ENCODE measurements at places on chromosomes 4 and X.

DNA sequence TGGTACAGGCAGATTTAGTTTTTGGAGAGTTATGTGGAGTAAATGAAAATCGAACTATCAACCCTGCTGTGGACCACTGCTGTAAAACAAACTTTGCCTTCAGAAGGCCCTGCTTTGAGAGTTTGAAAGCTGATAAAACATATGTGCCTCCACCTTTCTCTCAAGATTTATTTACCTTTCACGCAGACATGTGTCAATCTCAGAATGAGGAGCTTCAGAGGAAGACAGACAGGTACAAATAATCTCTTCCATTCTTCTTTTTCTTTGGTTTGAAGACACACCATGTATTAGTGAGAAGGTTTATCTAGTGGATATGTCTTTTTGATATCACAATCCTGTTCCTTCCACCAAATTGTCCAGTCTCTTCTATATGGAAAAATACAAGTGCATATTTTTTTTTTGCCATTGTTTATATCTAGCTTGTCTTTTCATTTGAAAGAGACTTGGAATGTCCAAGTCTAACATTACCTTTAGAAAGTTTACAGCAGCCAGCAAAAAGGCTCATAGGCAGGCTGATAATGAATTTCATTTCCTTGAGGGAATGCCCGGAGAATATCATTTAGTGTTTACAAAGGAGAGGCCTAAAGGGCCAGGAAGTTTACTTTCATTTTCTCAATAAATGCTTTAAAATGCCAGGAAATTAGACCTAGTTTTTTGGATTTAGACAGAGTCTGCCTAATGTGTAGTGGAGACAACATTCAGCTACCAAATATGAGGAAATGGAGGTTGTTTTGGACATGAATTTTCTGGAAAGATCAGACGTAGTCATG, 18.6 kb downstream of the AFM start:
- no peak for DNase-seq

GRCh38 chrX:114584983-114585842, 1.3 kb downstream of the HTR2C start:
- DNase-seq: no peak

GRCh38 chrX:69019073-69019890, 146.0 kb downstream of the PJA1 start:
- DNase-seq: no peak

GRCh38 chr4:145735347-145735675, 55.4 kb downstream of the C4orf51 start:
- DNase-seq: peak; percentile 92

DNA sequence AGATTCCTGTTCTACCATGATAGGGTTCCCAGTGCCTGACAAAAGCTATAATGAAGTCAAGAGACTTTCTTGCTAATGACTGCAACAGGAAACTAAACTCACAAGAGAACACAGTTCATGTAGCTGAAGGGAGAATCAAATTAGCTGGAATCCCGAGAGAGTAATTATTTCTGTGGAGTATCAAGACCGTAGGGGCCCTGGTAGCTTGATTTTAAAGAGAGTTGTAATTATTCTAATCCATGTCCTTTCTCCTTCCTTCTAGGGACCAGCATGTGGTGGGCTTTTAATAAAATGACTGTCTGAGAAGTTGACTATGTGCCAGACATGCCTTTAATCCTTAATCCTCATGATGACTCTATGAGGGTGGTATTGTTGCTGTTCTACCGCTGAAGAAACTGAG, 1.7 kb upstream of the TRPC5OS start:
- DNase-seq: no peak

- no peak for DNase-seq
These were observed 53.2 kb upstream of the TBC1D14 start for GRCh38 chr4:6856391-6856790.

DNA sequence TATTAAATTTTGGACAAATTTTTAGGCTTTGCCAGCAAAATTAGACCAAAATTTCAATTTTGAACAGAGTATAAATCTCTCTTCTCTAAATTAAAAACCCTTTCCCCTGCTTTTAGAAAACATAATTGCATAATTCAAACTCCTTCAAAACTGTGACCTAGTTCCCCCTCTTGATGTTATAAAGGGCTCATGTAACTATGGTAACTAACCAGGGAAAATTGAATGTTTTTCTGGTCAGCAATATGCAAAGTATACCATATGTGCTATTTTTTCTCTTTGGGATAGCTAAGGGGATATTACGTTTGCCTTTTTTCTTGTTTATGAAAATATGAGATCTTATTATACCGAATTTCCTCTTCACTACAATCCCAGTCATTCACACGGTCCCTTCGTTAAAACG, 5.1 kb upstream of the ING2 start:
- no peak for DNase-seq

GRCh38 chr4:159698336-159698735, 595.5 kb downstream of the RAPGEF2 start:
- DNase-seq: no peak

GRCh38 chr4:171279131-171279530, 534.1 kb upstream of the GALNTL6 start:
- DNase-seq: no peak

DNA sequence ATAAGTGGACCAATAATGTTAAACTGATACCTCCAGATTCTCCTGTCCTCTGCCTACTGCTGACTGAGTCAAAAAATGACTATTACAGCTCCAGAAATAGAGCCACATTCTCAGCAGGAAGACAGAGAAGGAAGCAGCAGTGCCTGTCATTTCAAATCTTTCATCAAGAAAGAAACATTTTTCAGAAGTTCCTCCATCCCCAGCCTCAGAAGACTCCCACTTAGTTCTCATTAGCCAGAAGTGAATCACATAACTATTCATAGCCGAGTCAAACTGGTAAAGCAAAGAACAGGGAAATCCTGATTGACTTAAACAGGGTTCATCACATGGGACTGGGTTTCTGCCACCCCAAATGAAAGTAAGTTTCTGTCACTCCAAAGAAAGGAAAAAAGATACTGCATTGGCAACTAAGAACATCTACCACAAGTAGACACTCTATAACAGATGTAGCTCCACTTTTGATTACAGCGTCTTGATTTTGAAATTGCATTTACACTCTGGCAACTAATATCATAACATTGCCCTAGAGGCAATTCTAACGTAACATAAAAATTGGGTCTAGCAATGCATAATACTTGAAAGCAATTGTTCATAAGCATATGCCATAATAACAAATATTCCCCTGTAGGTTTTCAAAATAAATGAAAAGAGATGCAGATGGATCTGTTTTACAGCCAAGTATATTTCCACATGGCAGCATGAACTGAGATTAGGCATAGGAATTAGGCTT, 599.8 kb downstream of the GALNTL6 start:
- DNase-seq: no peak

DNA sequence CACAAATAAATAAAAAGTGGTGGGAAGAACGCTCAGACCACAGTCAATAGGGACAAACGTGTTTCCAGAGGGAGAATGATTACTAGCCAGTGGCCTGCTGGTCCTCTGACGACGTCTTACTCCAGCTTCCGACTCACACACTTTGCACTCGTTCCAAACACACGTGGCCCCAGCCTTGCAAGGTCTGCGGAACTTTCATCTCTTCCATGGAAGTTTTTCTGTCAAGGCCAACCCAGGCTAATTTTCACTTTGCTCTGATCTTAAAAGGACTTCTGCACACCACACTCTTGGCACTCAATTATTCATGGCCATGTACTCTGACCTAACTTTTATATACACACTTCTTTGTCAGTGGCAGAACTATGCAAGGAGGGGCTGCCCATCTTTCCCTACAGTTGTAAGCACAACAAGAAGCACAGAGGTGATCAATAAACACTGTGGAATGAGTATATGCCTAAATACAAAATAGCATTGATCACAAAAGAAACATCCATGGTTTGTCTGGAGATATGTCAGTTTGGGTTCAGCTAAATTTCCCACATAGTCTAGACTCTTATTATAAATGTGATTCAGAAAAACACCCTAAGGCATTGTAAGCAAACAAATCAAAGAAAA, 69.4 kb downstream of the STX18 start:
- no peak for DNase-seq

- DNase-seq: peak; percentile 1
These were observed 429.1 kb upstream of the INTU start for GRCh38 chr4:127203562-127204200.

GRCh38 chr4:183074288-183074990, 24.6 kb upstream of the WWC2 start:
- peak; percentile 24 for DNase-seq

- no peak for DNase-seq
These were observed 167.6 kb upstream of the CXorf66 start for GRCh38 chrX:140132937-140133336.

DNA sequence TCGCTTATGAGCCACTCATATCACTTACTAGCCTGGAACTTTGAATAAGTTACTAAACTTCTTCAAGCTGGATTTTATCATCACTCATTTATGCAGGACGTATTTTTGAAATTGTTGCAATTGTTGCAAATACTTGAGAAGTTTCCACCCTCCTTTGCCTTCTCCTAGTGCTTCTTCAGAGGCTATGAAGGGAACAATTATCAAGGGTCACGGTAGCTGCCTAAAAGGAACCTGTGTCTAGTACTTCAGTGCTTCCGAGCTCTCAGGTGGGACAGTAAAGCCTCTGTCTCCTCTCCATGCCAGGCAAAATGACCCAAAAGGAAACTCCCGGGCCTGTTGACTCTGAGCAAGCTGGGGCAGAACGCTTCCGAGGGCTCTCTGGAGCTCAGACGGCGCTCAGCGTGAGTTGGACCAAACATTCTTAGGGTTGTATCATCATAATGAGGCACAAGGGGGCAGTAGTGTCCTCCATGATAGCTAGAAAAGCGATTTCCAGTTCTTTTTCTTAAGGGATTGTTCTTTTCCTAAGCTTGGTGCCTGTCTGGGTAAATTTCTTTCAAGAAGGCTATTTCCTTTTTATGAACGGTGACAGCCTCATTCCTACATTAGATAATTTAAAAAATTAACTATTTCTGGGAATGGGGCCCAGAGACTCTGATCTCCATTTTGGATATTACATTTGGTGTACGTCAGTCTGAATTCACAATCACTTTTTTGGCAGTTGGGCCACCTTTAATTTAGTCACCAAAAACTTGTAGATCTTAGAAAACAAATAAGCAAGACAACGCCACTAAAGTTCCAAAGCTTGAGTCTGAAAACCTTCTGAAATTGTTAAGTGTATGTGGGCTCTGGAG, 73.1 kb downstream of the PACRGL start:
- DNase-seq: no peak

- DNase-seq: no peak
These were observed 203.2 kb downstream of the PTTG2 start for GRCh38 chr4:38163216-38164006.

DNA sequence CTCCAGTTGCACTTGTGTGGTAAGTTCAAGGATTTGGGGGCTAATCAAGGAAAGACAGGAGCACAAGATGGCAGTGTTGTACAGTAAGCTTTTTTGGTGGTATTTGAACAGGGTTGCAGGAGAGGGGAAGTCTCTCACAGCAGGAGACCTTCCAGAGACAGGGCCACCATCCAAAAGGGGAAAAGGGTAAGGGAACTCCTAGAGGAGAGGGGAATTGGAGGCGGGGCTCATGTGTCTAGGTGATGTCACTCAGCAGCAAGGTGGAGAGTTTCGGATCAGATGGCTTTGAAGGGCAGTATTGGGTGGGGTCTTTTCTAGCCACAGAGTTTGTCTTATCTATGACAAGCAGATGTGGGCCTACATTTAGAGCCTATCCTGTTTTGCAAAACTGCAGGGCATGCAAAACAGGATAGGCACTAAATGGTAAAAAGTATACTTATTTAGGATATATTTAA, 13.4 kb upstream of the RNF175 start:
- no peak for DNase-seq

DNA sequence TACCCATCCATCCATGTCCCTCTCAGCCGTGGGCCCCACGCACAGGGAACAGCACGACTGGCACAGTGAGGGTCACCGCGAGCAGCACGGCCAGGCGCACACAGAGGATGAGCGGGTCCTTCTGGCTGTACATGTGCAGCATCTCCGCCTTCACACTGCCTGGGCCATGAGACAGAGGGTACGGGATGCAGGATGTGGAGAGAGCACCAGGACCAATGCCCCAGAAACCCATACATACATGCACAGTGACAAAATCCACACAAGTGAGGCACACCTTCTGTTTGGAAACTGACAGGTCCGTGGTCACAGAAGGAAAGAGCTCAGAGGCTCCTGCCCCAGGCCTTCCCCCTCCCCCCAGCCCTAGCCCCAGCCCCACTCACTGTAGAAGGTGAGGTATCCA, 9.5 kb downstream of the SLC38A5 start:
- DNase-seq: no peak

DNA sequence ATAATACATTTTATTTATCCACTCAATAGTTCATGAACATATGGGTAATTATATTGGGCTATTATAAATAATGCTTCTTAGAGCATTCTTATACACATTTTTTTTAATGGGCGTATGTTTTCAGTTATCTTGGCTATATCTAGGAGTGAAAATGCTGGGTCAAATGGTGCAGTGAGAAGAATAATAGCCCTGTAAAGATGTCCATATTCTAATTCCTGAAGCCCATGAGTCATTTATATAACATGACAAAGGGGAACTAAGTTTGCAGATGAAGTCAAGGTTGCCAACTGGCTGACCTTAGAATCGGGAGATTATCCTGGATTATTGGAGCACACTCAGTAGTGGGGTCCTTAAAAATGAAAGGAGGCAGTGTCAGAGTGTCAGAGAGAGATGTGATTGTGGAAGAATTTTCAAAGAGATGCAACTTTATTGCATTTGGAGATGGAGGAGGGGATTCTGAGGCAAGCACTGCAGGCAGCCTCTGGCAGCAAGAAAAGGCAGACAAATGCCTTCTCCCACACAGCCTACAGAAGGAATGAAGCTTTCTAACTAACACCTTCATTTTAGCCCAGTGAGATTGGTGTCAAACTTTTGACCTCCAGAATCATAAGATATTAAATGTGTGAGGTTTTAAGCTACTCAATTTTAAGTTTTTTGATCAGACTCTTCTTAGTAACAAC, 106.1 kb upstream of the HS3ST1 start:
- no peak for DNase-seq

- DNase-seq: no peak
These were observed 61.3 kb downstream of the ANTXR2 start for GRCh38 chr4:80011636-80012236.

DNA sequence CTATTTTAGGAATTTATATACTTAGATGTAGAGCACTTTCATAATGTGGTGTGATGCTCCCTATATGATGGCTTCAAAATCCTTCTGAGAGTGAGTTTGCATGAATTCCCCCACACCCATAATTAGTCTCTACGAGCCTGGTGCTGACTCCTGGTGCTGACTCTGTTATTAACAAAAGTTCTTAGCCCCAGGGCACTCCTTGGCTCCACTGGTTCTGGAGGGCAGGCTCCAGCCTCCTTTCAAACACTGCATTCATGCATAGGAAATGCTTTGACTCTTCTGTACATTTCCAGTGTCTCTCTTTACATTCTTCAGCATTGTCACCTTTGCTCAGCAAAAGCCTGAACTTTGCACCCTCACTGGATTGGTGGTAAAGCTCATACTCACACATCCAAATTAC, 64.0 kb downstream of the LNX1 start:
- no peak for DNase-seq

Data from Caki2 (cell line).